Testis (tissue), 5 donors: ENCODE measurements at places on chromosomes 11 and 22. TPM values are rescaled to one million over a fixed set of nuclear protein-coding genes. Genes with fewer than 3 reads are reported as not detected.

The MUC6 gene
- 0.19 TPM for total RNA-seq

The LIF gene
- 1.4 TPM for total RNA-seq

The RFPL3 gene
- 2.6 TPM for total RNA-seq

The C22orf23 gene
- 50.9 TPM for total RNA-seq

GRCh38 chr11:113778111-113778910, 1.3 kb upstream of the CLDN25 start:
- H3K4me1 ChIP-seq, result no peaks in the 10 kb centered on the region
- H3K36me3 ChIP-seq, result no peaks in the 10 kb centered on the region
- no peak for DNase-seq
- H3K27ac ChIP-seq, result no peak overlapping the region
- H3K4me3 ChIP-seq, result no peak overlapping the region

GRCh38 chr22:23781065-23781464, 5.7 kb upstream of the SMARCB1 start:
- H3K27me3 ChIP-seq, result no peaks in the 10 kb centered on the region
- no peak overlapping the region for H3K27ac ChIP-seq
- H3K4me3 ChIP-seq, result no peak overlapping the region
- H3K36me3 ChIP-seq, result no peaks in the 10 kb centered on the region
- no peaks in the 10 kb centered on the region for H3K4me1 ChIP-seq
- DNase-seq, result no peak

DNA sequence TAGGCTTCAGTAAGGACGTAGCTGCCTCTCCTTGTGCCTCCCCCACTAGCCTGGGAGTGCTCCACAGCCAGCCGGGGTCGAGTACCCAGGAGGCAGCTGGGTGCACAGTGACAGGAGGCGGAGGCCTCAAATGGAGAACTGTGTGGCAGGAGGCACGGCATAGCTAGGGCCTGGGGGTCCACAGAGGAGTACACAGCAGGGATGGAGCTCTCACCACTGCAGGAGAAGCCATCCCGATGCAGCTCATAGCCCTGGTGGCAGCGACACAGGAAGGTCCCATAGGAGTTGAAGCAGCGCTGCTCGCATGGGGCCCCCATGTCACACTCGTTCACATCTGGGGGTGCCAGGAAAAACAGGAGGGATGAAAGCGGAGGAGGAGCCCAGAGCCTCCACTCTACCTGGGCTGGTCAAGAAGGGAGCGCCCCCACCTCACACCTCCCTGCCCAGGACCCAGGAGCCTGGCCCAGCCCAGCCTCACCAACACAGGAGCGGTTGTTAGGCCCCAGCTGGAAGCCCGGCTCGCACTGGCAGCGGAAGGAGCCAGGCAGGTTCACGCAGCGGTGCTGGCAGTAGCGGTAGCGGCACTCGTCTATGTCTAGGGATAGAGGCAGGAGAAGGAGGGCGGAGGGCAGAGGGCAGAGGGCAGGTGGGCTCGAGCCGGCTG, 2.8 kb downstream of the EFEMP2 start:
- no peaks in the 10 kb centered on the region for H3K36me3 ChIP-seq
- no peak for DNase-seq
- no peak overlapping the region for H3K27ac ChIP-seq
- H3K4me3 ChIP-seq, result no peak overlapping the region

DNA sequence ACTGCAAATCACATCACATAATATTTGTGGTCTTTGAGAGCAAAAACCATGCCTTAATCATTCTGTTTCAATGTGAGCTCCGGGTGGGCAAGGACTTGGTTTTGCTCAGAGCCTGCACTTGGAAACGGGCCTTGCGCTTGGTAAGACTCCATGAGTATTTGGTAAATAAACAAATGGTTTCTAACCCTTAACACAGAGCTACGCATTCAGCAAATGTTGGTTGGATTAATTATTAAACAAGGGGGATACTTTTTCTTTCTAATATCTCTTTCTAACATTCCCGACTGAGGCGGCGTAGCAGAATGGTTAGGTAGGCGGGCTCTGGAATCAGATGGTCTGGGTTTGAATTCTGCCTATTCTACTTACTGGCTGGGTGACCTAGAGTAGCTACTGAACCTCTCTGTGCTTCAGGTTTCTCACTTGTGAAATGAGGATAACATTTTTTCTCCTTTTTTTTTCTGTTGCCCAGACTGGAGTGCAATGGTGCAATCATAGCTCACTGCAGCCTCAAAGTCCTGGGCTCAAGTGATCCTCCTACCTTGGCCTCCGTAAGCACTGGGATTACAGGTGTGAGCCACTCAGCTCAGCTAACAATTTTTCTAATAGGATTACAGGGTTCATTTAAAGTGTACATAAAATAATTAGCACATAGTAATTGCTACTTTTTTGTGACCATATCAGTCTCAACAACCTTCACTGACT, 3.4 kb upstream of the FAM83F start:
- DNase-seq, result no peak
- no peaks in the 10 kb centered on the region for H3K27me3 ChIP-seq
- H3K4me3 ChIP-seq, result no peak overlapping the region

DNA sequence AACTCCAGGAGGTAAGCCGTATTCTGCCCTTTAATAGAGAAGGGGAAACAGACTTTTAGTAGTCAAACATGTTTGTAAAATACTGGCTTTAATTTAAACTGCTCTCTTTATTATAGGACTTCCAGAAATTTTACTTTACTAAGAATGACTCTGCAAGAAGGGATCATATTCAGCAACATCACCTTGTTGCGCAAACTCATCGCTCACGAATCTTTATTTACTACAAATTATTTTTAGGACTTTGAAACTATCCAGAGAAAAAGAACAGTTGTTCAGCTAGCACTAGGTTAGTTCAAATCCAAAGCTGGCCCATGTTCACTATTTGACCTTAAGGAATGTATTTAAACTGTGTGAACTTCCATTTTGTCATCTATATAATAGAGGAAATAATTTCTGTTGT, 498.3 kb upstream of the TENM4 start:
- H3K4me3 ChIP-seq, result no peak overlapping the region
- no peaks in the 10 kb centered on the region for H3K4me1 ChIP-seq
- no peaks in the 10 kb centered on the region for H3K27me3 ChIP-seq
- no peak overlapping the region for H3K27ac ChIP-seq
- no peaks in the 10 kb centered on the region for H3K36me3 ChIP-seq

The GLYATL2 gene
- total RNA-seq, result 0.63 TPM

DNA sequence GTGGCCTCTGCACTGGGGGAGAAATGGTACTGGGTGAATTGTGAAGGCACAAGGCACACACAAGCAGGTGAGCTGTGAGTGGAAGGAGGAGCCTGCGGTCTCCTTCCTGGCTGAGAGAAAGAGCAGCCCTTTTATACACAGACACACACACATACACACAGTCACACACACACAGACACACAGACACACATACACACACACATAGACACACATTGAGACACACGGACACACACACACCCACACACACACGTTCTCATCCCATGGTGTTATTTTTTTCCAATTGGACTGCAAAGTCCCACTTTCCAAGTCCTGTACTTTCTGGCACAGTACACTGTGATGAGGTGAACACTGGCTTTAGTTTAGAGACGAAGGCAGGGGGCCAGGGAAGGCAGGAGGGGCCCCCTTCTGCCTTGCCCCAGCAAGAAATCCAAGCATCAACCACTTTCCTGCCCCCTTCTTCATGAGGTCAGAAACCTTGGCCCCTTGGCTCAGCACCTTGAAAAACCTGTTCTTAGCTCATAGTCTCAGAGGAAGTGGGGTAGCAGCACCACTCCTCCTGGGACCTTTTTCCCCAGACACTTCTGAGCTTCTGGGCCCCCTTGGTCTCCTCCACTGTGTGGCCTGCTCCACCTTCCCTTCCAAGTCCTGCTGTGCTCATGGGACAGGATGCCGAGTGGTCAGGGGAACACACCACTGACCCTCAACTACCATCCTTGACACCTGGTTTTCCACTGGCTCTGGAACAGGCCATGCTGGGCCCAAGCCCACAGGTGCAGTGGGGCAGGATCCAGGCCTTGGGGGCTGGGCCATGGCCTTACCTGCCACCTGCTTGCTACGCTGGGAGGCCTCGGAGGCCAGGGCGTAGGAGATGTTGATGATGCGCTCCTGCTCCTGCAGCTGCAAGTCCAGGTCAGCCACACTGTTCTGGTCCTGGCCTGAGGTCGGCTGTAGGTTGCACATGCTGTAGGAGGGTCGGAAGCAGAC, 43.8 kb downstream of the C11orf58 start:
- H3K4me1 ChIP-seq, result peaks cover 21% of the 10 kb centered on the region
- H3K27ac ChIP-seq, result no peak overlapping the region
- no peak overlapping the region for H3K4me3 ChIP-seq
- no peak for DNase-seq
- H3K27me3 ChIP-seq, result no peaks in the 10 kb centered on the region

- H3K36me3 ChIP-seq, result no peaks in the 10 kb centered on the region
- H3K4me3 ChIP-seq, result no peak overlapping the region
- H3K27me3 ChIP-seq, result no peaks in the 10 kb centered on the region
- H3K4me1 ChIP-seq, result peaks cover 7% of the 10 kb centered on the region
These were observed 4.4 kb downstream of the TMEM258 start for GRCh38 chr11:61787928-61788491.

DNA sequence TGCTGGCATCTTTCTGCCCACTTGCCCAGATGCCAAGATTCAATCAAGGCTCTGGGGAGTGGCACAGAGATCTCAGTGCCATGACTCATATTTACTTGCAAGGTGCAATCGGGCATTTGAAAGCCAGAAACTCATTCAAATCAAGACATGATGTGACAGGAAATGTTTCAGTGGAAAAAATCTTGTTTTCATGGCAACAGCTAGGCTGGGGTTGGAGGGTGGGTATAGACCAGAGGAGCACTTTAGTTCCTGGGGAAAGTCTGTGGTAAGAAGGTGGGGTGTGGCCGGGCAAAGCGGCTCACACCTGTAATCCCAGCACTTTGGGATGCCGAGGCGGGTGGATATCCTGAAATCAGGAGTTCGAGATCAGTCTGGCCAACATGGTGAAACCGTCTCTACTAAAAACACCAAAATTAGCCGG, 1.2 kb downstream of the MAJIN start:
- H3K36me3 ChIP-seq, result no peaks in the 10 kb centered on the region
- H3K27ac ChIP-seq, result no peak overlapping the region
- no peaks in the 10 kb centered on the region for H3K27me3 ChIP-seq
- DNase-seq, result no peak
- no peaks in the 10 kb centered on the region for H3K4me1 ChIP-seq

The MAPK11 gene
- total RNA-seq, result 8.3 TPM

- H3K4me3 ChIP-seq, result no peak overlapping the region
- no peak overlapping the region for H3K27ac ChIP-seq
- H3K36me3 ChIP-seq, result no peaks in the 10 kb centered on the region
- H3K4me1 ChIP-seq, result no peaks in the 10 kb centered on the region
These were observed 265.3 kb downstream of the FAT3 start for GRCh38 chr11:92489826-92490399.

- no peaks in the 10 kb centered on the region for H3K27me3 ChIP-seq
- no peaks in the 10 kb centered on the region for H3K36me3 ChIP-seq
- no peak for DNase-seq
- H3K4me3 ChIP-seq, result no peak overlapping the region
- no peak overlapping the region for H3K27ac ChIP-seq
These were observed 19.1 kb downstream of the CYB5R2 start for GRCh38 chr11:7654195-7654705.

GRCh38 chr11:113393501-113393985, 6.0 kb downstream of the ANKK1 start:
- H3K27ac ChIP-seq, result no peak overlapping the region
- no peaks in the 10 kb centered on the region for H3K27me3 ChIP-seq
- DNase-seq, result no peak
- no peak overlapping the region for H3K4me3 ChIP-seq
- H3K36me3 ChIP-seq, result no peaks in the 10 kb centered on the region
- no peaks in the 10 kb centered on the region for H3K4me1 ChIP-seq

GRCh38 chr11:27040302-27041115, at the start of gene BBOX1:
Gene BBOX1 (plus strand): TSS chr11:27040815. CDS start chr11:27055431, 14,616 bp downstream.
- H3K36me3 ChIP-seq, result no peaks in the 10 kb centered on the region
- no peak within 1 kb of the TSS for H3K27ac ChIP-seq
- H3K4me1 ChIP-seq, result no peaks in the 10 kb centered on the region
- H3K4me3 ChIP-seq, result no peak within 1 kb of the TSS
- peak; percentile 35 for DNase-seq
- no peaks in the 10 kb centered on the region for H3K27me3 ChIP-seq

DNA sequence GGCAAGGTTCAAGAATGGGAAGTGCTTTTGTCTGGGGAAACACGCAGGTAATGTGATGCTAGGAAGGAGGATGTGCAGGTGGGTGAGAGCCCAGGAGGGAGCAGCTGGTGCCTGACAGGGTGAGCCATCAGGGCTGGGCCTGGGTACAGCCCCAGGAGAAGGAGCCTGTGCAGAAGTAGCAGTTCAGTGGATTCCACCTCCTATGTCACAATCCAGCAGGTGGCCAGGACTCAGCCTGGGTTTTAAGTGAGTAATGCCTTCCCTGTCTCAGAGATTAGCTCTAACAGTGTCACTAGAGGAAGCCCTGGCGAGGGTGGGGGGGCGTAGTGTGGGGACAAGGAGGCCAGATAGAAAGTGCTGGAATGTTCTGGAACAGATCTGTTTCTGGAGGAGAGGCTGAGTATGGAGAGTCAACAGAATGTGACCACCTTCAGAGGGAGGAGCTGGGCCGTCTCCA, 8.1 kb downstream of the RIC8A start:
- no peaks in the 10 kb centered on the region for H3K36me3 ChIP-seq
- no peaks in the 10 kb centered on the region for H3K27me3 ChIP-seq
- no peak overlapping the region for H3K27ac ChIP-seq
- no peak for DNase-seq
- H3K4me3 ChIP-seq, result no peak overlapping the region

GRCh38 chr22:46162771-46163556, 12.6 kb downstream of the PPARA start:
- H3K27ac ChIP-seq, result no peak overlapping the region
- no peaks in the 10 kb centered on the region for H3K4me1 ChIP-seq
- DNase-seq, result no peak
- no peak overlapping the region for H3K4me3 ChIP-seq
